ENCODE measurements at places on chromosomes 4 and X.

GRCh38 chr4:525660-526059, 26.6 kb downstream of the PIGG start:
- DNase-seq: no peak

DNA sequence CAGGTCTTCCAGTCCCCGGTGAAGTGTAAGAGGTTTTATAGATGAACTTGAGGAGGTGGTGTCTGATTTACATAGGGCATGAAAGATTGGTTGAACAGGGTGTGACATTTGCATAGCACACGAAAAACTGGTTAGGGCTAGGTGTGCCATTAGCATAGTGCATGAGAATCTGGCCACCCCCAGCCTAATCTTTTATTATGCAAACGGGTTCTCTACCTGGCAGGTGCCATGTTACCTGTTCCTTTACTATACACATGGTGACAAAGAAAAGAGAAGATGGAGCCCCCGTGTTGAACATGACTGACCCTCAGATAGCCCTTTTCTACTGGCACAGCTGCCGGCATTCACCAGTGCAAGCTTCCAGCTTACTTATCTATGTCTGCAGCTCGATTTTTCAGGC, 71.0 kb downstream of the UCHL1 start:
- no peak for DNase-seq

DNA sequence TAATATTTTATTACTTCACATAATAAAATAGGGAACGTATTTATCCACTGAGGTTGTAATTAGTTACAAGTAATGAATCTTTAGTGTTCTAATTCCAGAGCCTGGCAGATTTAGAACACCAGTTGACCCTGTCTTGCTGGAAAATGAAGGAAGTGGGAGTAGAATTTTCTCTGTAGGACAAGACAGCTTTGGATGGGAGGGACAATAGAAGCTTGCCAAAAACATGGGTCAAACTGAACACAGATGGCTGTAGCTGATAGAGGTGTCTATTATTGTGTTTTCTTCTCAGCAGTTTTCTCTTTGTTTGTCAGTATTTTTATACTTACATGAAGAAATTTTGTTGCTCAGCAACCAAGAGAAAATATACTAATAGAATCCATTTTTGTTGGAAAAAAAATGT, 20.2 kb downstream of the FAT4 start:
- no peak for DNase-seq

DNA sequence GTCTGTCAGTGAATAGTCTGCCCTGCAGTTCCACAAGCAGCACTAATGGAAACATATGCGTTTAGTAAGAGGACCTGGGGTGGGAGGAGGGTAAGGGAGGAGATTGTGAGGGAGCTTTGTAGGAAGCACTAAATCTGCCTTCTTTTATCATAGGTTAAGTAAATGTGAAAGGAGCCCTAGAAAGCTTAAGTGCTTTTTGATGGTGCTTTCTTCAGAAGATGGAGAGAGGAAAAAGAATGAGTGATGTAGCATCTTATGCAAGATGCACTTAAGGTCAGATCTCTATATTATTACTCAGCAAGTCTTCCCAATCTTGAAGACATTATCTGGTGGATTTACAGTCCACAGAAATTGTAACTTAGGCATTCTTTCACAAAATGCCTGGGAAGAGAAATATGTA, 322.7 kb downstream of the PDHA2 start:
- no peak for DNase-seq

- DNase-seq: no peak
Measured at GRCh38 chr4:146585761-146586333, 52.8 kb upstream of the POU4F2 start.
